ENCODE measurements at places on chromosomes 5 and 9. TPM values are rescaled to one million over a fixed set of nuclear protein-coding genes. Genes with fewer than 3 reads are reported as not detected.

Gene OR13C4
- total RNA-seq: not detected

DNA sequence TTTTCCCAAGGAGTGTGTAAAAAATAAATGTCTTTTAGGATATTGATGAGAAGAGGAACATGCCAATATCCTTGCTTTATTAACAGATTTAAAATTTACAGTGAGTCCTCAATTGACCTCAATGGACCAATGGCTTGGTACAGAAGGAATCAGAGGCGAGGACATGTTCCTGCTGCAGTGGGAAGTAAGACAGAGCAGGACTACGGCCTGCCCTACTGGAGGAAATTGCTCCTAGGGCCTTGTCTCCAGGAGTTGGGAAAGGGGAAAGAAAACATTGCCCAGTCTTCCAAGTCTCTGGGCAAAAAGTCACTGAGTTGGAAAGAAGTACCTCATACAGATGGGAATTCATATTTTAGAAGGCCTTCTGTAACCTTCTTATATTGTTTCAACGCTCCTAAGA, 33.1 kb upstream of the UGT3A2 start:
- H3K27ac ChIP-seq: no peak overlapping the region
- H3K4me1 ChIP-seq: no peaks in the 10 kb centered on the region
- H3K4me3 ChIP-seq: no peak overlapping the region
- DNase-seq: no peak

Gene SPATA31C1
- total RNA-seq: not detected

- no peak overlapping the region for H3K4me3 ChIP-seq
- no peak for DNase-seq
- H3K27ac ChIP-seq: no peak overlapping the region
- H3K27me3 ChIP-seq: no peaks in the 10 kb centered on the region
- H3K36me3 ChIP-seq: no peaks in the 10 kb centered on the region
- no peaks in the 10 kb centered on the region for H3K4me1 ChIP-seq
These were observed 82.0 kb upstream of the ORM1 start for GRCh38 chr9:114240647-114241558.

- H3K4me3 ChIP-seq: no peak overlapping the region
- no peak for DNase-seq
- H3K4me1 ChIP-seq: no peaks in the 10 kb centered on the region
- no peaks in the 10 kb centered on the region for H3K27me3 ChIP-seq
- H3K27ac ChIP-seq: no peak overlapping the region
These were observed 25.7 kb upstream of the INSYN2B start for GRCh38 chr5:170006021-170006420.

Gene PCDHAC2
- total RNA-seq: not detected

DNA sequence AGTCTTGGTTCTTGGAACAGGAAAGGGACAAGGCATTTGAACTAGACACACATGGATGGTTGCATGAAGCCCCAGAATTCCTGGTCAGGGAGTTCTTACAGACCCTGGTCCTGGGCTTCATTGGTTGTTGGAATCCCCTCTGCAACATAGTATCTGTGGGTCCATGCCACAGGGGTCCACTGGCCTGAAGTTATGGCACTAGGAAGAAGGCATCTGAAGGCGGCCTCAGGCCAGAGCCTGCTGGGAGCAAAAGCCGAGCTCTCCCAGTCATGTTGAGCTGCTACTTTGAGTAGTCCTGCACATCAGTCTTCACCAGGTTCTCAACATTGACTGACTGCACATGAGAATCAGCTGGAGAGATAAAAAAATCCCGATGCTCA, 71.1 kb upstream of the PITX1 start:
- no peaks in the 10 kb centered on the region for H3K36me3 ChIP-seq
- H3K4me3 ChIP-seq: no peak overlapping the region
- H3K27me3 ChIP-seq: peaks cover 5% of the 10 kb centered on the region
- no peak for DNase-seq

DNA sequence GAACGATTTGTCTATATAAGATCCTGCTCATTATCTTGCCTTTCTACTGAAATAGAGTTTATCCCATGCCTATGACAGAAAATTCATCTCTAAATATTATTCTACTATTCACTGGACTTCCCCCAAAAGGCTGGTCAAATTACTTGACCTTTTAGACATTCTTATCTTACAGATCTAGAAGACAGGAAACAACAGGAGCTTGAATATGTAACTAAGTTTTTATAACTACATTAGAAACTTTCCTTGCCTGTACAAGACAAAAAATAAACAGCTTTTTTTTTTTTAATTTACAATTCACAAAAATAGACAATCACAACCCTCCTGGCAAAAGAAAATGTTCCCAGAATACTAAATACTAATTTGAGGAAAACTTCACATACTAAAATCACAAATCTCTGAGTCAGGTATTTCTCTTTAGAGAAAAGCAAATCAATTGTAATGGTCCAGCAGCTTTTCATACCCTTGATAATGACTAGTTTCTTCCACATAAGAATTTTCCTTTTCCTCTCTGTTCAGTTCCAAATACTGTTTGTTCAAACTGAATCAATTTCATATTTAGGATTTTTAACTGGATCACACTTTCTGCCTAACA, 68.6 kb downstream of the MLLT3 start:
- H3K4me1 ChIP-seq: peaks cover 74% of the 10 kb centered on the region
- H3K27me3 ChIP-seq: no peaks in the 10 kb centered on the region
- H3K36me3 ChIP-seq: peaks cover 4% of the 10 kb centered on the region
- no peak overlapping the region for H3K4me3 ChIP-seq

GRCh38 chr9:86102626-86103025, 3.3 kb upstream of the GOLM1 start:
- peaks cover 37% of the 10 kb centered on the region for H3K27me3 ChIP-seq
- peaks cover 15% of the 10 kb centered on the region for H3K4me1 ChIP-seq
- no peak overlapping the region for H3K4me3 ChIP-seq

GRCh38 chr9:74952201-74953151, at the start of gene C9orf40:
Gene C9orf40, minus strand, starts transcription at chr9:74952912. Its CDS starts 301 bp downstream, at chr9:74952611.
- H3K27ac ChIP-seq: peak within 1 kb of the TSS; percentile 96
- no peaks in the 10 kb centered on the region for H3K27me3 ChIP-seq
- H3K4me3 ChIP-seq: peak within 1 kb of the TSS; percentile 93
- H3K36me3 ChIP-seq: peaks cover 20% of the 10 kb centered on the region

GRCh38 chr9:19117039-19117716, 10.1 kb downstream of the PLIN2 start:
- no peak overlapping the region for H3K27ac ChIP-seq
- H3K27me3 ChIP-seq: no peaks in the 10 kb centered on the region
- H3K36me3 ChIP-seq: peaks cover 67% of the 10 kb centered on the region

DNA sequence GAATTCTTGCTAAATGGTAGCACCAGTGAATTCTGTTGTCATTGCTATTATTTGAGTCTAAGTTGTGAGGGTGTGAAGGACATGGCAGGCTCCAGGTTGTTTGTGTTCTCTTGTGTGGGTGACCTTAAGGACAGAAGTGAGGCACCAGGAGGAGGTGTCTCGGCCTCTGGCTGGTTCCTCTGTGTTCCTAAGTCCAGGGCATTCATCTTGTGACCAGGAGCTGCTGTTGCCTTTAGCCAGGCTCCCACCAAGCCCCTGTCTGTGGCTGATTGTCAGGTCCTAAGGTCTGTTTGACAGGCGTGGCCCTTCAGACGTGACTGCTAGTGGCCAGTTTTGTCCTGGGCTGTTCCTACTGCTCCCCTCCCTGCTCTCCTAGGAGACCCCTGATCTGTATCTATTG, 89.4 kb downstream of the ANGPTL2 start:
- no peaks in the 10 kb centered on the region for H3K36me3 ChIP-seq
- no peaks in the 10 kb centered on the region for H3K27me3 ChIP-seq
- H3K4me1 ChIP-seq: no peaks in the 10 kb centered on the region
- no peak overlapping the region for H3K27ac ChIP-seq

- H3K27me3 ChIP-seq: peaks cover 4% of the 10 kb centered on the region
- peaks cover 4% of the 10 kb centered on the region for H3K36me3 ChIP-seq
- no peak overlapping the region for H3K27ac ChIP-seq
- H3K4me1 ChIP-seq: peaks cover 12% of the 10 kb centered on the region
These were observed 492.7 kb upstream of the CLINT1 start for GRCh38 chr5:158351485-158352125.

Gene NSG2
- total RNA-seq: not detected

Gene DPH7
- total RNA-seq: 29.1 TPM

- H3K4me1 ChIP-seq: no peaks in the 10 kb centered on the region
- DNase-seq: peak; percentile 64
- no peak overlapping the region for H3K27ac ChIP-seq
- H3K4me3 ChIP-seq: no peak overlapping the region
These were observed 161.1 kb downstream of the MAST4 start for GRCh38 chr5:66757219-66757833.

Gene PAX5
- total RNA-seq: 0.51 TPM

GRCh38 chr9:125549465-125549871, 157.5 kb downstream of the MAPKAP1 start:
- no peaks in the 10 kb centered on the region for H3K4me1 ChIP-seq
- DNase-seq: no peak
- no peak overlapping the region for H3K4me3 ChIP-seq
- no peaks in the 10 kb centered on the region for H3K27me3 ChIP-seq

GRCh38 chr5:55471468-55471867, 63.3 kb downstream of the PLPP1 start:
- no peak overlapping the region for H3K4me3 ChIP-seq
- no peak for DNase-seq
- peaks cover 2% of the 10 kb centered on the region for H3K4me1 ChIP-seq
- H3K27me3 ChIP-seq: no peaks in the 10 kb centered on the region
- peaks cover 3% of the 10 kb centered on the region for H3K36me3 ChIP-seq

GRCh38 chr5:93274291-93274690, 306.7 kb downstream of the NR2F1-AS1 start:
- no peak overlapping the region for H3K4me3 ChIP-seq
- no peaks in the 10 kb centered on the region for H3K4me1 ChIP-seq
- H3K27me3 ChIP-seq: no peaks in the 10 kb centered on the region
- H3K36me3 ChIP-seq: no peaks in the 10 kb centered on the region
- H3K27ac ChIP-seq: no peak overlapping the region

DNA sequence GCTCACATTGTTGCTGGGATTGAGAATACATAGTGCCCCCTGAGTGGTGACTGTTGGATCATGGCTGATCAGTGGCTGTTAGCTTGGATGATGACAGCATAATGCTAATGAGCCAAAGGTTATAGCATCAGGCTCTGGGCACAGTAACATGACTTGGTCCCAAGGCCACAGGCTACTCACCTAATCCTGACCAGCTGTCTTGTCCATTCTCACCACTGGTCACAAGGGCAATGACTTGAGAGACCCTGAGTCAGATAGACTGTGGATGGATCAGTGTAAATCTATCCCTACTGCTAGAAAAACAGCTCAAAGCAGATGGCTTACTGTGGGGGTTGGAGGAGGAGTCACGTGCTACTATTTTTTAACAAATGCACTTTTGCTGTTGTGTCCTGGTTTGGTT, 74.7 kb downstream of the AOPEP start:
- DNase-seq: no peak
- H3K36me3 ChIP-seq: peaks cover 35% of the 10 kb centered on the region
- H3K27me3 ChIP-seq: no peaks in the 10 kb centered on the region
- H3K4me1 ChIP-seq: peaks cover 24% of the 10 kb centered on the region
- no peak overlapping the region for H3K27ac ChIP-seq

Gene PARP8
- total RNA-seq: 31.7 TPM

DNA sequence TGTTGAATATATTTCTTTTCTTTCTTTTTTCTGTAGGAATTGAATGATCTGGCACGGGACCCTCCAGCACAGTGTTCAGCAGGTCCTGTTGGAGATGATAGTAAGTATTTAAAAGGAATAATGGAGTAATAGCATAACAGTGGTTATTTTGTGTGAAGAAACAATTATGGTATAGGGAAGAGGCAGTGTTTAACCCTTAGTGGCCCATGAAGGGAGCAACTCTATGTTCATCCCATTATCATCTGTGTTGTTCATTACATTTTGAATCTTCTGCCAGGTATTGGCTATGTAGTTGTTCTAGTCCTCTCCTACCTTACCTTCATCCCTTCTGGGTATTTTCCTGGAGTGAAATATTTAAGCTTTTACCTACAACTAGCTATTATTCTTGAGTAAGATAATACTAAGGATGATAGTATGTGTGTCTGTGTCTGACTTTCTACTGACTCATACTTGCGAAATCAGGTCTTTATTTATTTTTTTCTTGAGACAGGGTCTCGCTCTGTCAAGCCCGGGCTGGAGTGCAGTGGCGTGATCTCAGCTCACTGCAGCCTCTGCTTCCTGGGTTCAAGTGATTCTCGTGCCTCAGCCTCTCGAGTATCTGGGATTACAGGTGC, 39.3 kb downstream of the UBE2D2 start:
- H3K36me3 ChIP-seq: peaks cover 41% of the 10 kb centered on the region
- no peak overlapping the region for H3K4me3 ChIP-seq
- no peak for DNase-seq
- H3K27ac ChIP-seq: no peak overlapping the region
- no peaks in the 10 kb centered on the region for H3K27me3 ChIP-seq

DNA sequence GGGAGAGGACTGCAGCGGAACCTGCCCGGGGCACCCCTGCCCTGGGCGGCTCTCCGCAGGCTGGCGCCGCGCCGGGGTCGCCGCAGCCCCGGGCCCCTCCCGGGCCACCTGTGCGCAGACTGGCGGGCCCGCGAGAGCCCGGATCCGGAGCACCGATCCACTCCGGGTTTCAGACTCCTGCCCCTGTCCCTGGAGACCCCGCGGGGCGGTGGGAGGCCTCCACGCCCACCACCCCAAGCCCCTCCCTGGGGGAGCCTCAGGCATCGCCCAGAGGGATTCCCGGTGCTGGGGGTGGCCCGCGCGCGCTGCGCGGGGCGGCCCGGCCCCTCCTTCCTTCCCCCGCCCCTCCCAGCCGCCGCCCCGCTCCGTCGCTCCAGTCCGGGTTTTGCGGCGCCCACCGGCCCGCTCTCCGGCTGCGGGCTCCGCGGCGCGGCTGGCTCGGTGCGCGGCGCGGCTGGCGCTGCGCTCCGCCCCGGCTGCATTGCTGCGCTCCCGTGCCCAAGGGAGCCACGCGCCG, at the start of gene UNC5A:
TSS of gene UNC5A (plus strand) at position 479 of the 517 bp plus-strand sequence. CDS start 192 bp downstream, outside the sequence.
- H3K27me3 ChIP-seq: peaks cover 57% of the 10 kb centered on the region
- peaks cover 8% of the 10 kb centered on the region for H3K4me1 ChIP-seq
- no peak within 1 kb of the TSS for H3K27ac ChIP-seq
- no peaks in the 10 kb centered on the region for H3K36me3 ChIP-seq
- H3K4me3 ChIP-seq: peak within 1 kb of the TSS; percentile 43
- peak; percentile 80 for DNase-seq

Gene ZCCHC10
- total RNA-seq: 25.7 TPM

GRCh38 chr5:45284436-45284835, 411.7 kb downstream of the HCN1 start:
- no peaks in the 10 kb centered on the region for H3K36me3 ChIP-seq
- no peaks in the 10 kb centered on the region for H3K4me1 ChIP-seq
- no peak overlapping the region for H3K27ac ChIP-seq
- no peaks in the 10 kb centered on the region for H3K27me3 ChIP-seq
- H3K4me3 ChIP-seq: no peak overlapping the region

Gene GRIN1
- total RNA-seq: not detected

Gene SH2D3C
- total RNA-seq: 35.2 TPM

DNA sequence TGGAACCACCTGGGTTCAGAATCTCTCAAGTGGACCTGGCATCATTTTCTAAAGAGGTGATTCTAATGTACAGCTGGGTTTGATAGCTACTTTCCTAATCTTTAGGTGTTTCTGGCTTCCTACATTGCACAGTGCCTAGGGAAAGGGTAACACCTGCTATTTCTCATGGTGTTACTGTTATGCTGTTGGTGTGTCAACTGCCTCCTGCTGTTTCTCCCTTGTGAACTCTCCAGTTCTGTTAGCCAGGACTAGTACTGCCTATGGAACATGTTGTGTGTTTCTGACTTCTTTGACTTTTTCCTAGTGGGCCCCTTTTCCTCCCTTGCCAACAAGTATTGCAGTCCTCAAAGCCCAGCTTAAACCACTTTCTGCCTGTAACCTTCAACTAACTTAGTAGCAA, 5.5 kb downstream of the ARHGEF28 start:
- H3K27me3 ChIP-seq: peaks cover 28% of the 10 kb centered on the region
- H3K27ac ChIP-seq: no peak overlapping the region
- DNase-seq: no peak
- H3K4me3 ChIP-seq: no peak overlapping the region
- no peaks in the 10 kb centered on the region for H3K4me1 ChIP-seq

Measured in activated CD4-positive, alpha-beta T cell treated with anti-CD3 and anti-CD28 coated beads for 36 hours (primary cell).